ENCODE measurements at places on chromosomes 13 and 19.
A peak's percentile ranks its signal among the peaks of the same experiment; 100 is the strongest.

GRCh38 chr19:36246006-36246481 lies 31.1 kb downstream of the ZNF146 start:
- no peak for DNase-seq

- DNase-seq = no peak
These were observed 607.6 kb downstream of the PCDH17 start for GRCh38 chr13:58238972-58239773.

- no peak for DNase-seq
These were observed 7.6 kb upstream of the NALCN start for GRCh38 chr13:101423872-101424271.

- DNase-seq = no peak
These were observed 95.3 kb downstream of the UFM1 start for GRCh38 chr13:38444904-38445303.

GRCh38 chr13:46679369-46680120 lies 117.4 kb downstream of the ESD start:
- no peak for DNase-seq

GRCh38 chr13:50244713-50245574 lies 229.7 kb downstream of the KCNRG start:
- DNase-seq = no peak

GRCh38 chr19:21126078-21126477 lies 15.8 kb upstream of the ZNF431 start:
- DNase-seq = no peak

- DNase-seq = no peak
These were observed 14.0 kb upstream of the TBC1D4 start for GRCh38 chr13:75495938-75496337.

DNA sequence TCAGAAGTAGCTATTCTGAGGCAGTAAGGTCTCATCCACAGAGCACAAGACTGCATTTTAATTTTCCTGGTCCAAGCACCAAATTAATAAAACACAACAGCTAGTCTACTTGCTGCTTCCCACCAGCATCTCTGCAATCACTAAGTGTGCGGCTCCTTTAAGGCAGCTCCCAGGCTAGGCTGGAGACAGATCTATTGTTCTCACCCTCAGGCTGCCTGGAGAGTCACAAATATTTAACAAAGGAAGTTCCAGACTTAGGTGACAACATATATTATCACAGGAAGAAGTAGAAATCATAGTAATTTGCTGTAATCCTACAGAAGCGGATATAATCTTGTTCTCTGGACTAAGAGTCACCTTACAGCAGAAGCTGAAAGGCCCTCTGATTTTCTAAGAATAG lies 2.2 kb upstream of the EID2 start:
- no peak for DNase-seq

DNA sequence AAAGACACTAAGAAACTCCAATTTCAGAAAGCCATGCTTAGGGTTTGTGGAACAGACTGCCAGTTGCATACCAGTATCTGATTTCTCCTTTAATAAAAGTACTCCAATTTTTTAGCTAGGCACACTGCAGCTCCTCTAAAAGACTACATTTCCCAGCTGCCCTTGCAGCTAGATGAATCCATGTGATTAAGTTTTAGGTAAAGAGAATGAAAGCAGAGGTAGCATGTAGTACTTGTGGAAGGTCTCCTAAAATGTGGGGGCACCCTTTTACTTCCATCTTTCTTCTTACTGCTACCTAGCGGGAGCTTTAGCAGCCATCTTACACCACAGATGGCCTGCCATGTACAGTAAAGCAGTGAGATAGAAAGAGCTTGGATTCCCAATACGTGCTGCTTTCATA lies 33.0 kb upstream of the TSC22D1 start:
- no peak for DNase-seq

DNA sequence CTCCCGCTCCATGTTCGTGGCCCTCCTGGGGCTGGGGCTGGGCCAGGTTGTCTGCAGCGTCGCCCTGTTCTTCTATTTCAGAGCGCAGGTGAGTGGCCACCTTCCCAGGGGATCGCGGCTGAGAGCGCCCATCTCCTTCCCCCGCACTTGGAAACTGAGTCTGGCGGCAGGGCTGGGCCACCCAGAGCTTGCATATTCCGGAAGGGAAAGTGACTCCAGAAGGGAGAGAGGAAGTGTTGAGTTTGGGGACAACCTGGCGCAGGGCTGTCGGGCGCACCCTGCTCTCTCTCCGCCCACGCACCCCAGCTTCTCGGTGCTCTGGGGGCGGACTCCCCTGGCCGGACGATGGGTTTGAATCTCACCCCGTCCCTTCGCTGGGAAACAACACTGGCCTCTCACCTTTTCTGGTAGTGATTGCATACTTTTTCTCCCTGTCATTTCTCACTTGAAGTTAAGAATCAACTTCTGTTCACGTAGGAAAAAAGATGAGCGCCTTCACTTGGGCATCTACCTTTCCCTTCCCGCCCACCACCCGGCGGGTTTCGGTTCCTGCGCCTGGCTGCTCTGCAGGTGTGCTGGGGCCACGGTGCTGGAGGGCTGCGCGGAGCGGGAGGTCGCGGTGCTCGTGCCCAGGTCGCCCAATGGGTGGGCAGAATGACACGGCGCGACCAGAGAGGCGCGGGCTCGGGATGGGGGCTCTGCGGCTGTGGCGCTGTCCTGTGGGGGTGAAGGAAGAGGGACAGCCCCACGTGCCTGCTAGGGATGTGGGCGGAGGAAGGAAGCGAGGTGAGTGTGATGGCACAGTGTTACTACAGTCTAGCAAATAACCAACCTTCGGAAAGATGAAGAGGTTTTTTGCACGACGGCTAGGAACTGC lies 721 bp downstream of the TNFSF11 start:
- no peak for DNase-seq

DNA sequence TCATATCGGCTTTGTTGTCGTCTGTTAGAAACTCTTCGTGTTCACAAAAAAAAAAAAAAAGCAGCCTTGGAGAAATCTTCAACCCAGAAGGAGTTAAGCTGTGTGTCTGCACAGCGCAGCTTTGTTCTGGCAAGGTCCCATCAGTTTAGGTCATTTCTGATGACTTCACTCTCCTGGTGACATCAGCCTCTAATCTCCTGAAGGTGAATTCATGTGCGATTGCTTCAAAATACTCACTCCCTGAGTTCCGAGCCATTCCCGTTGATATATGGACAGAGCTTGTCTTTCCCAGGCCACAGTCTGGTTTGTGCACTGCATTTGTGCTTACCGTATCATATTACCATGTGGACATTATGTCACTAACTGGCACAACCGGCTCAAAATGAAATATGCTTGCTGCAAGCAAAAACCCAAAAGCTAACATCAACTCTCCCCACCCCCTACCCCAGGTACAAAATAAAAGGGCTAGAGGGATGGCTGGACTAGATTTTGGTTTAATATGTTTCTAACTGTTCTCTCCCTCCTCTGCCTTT lies 342.4 kb downstream of the KCNRG start:
- DNase-seq = no peak

DNA sequence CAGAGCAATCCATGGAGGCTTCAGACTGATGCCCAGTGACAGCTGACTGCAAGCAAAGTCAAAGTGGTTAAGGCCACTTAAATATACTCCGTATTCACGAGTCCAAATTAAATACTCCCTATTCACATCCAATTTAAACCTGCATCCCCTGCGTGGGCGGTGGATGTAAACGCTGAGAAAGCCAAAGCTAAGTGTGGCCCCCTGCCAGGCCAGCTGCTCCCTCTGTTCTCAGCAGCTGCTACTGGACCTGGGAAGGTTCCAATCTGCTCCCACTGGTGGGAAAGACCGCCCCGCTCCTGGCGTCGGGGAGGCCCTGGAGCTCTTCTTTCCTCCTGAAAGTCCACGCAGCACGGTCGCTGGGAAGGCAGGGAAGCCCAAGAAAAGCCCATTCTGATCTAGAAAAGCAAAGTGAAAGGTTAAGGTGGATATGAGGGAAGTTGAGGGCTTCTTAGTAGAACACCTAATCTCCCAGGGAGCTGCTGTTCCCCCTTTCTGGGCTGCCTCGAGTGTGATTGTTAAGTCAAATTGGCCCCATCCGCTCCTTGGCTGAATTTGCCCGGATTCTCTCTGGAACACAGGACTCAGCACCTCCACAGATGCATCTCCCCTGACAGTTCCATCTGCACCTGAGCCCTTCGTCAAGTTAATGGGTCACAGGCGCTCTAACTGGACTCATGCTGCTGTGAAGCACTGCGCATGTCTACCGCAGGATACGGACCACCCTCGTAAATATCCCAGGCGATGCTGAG lies 205.5 kb downstream of the USP12 start:
- DNase-seq = no peak

GRCh38 chr19:45468159-45468651 lies 409 bp downstream of the FOSB start:
- DNase-seq = peak; percentile 89

GRCh38 chr19:52522551-52522950 lies 4.9 kb upstream of the ZNF808 start:
- DNase-seq = no peak

DNA sequence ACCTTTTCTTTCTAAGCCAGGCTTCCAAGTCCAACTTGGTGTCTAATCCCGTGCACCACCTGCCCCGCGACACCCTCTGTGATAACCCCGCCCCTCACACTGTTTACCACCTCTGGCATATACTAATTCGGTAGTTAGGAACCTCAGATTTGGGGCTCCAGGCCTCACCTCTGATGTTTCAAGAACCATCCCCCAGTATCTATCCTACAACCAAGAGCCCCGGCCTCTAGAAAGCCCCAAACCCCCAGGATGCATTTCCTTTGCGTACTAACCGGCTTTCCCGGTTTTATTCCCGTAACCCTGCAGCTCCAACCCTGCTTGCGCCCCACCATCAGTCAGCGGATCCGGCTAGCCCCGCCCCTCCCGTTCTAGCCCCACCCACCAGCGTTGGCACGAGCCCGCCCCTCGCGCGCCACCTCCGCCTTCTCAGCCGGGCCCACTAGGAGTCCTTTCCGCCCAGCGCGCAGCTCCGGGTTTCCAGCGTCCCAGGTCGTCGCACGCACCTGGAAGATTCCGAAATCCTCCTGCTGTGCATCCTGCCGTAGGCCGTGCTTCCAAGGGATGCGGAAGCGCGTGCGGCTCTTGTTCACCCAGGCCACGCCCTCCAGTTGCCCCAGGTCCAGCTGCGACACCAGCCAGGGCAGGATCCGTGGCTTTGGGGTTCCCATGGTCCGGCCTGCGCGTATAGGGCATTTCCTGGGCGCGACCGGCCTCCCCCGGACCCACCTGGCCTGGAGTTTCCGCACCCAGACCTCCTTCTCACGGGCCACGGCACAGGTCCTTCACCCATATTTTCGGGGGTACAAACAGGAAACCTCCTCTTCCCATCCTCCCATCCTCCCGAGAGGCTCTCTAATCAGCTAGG lies 1.3 kb downstream of the IRF3 start:
- peak; percentile 95 for DNase-seq

- no peak for DNase-seq
These were observed 989 bp upstream of the SSC5D start for GRCh38 chr19:55486971-55487923.

DNA sequence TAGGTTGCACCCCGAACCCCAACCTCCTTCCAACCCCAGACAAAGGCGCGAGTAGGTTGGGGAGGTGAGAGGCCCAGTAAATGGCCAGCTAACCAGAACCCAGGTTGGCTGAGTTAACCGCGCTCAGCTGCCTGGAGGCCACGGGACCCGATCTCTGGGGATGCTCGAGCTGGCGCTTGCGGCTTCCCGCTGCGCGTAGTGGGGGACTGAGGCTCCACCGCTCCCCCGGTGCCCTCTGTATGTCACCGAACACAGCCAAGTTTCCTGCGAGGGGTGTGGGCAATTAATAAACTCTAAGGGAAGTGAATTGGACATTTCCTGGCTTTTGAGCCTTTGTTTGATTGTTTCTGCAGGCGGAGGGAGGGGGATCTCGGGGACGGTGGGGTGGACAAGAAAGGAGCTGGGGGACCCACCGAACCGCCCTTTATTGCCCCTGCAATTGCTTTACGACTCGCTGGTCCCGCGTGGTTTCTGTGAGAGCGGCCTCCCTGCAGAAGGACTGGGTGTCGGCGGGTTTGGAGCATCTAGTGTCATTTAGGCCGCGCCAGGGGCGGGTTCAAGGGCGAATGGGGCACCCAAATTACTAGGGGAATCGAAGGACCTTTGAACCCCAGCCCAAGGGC lies 3.5 kb upstream of the ZIC5 start:
- DNase-seq = no peak

DNA sequence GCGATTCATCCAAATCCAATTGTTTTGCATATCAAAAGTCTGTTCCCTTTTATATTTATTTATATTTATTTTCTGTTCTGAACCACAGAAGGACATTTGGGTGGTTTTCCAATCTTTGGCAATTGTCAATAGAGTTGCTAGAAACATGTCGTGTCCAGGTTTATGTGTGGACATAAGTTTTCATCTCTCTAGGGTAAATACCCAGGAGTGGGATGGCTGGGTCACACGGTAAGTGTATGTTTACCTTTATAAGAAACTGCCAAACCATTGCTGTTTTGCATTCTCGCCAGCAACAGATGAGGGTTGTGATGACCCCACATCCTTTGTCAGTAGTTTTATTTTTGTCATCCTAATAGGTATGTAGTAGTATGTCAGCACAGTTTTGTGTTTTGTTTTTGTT lies 12.5 kb downstream of the AP1M1 start:
- no peak for DNase-seq

- DNase-seq = no peak
These were observed 66.0 kb downstream of the PCCA start for GRCh38 chr13:100154842-100155416.

- no peak for DNase-seq
These were observed 10.8 kb downstream of the LSM4 start for GRCh38 chr19:18312092-18312534.

DNA sequence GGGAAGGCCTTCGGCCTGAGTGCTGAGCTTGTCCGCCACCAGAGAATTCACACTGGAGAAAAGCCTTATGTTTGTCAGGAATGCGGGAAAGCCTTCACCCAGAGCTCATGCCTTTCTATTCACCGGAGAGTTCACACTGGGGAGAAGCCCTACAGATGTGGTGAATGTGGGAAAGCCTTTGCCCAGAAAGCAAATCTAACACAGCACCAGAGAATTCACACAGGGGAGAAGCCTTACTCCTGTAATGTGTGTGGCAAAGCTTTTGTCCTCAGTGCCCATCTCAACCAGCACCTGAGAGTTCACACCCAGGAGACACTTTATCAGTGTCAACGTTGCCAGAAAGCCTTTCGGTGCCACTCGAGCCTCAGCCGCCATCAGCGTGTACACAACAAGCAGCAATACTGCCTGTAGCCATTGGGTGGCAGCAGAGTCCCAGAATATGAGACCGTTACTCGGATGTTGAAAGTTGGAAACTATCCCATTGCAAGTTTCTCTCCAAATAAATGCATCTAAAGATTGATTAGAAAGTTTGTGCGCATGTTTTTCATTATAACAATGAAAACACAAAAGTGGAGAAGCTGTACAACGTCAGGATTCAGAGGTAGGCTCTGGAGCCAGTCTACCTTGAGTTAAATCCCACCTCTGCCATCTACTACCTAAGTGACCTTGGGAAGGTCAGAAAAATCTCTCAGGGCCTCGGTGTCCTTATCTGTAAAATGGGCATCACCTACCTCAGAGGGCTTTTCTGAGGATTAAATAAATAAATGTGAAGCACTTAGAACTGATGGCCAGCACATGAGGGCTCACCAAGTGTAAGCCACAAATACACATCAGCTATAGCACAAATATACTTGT lies 21.1 kb downstream of the ZNF473 start:
- no peak for DNase-seq

GRCh38 chr13:33611121-33611805 lies 206.7 kb upstream of the RFC3 start:
- DNase-seq = no peak

- no peak for DNase-seq
These were observed 16.0 kb downstream of the CRTC1 start for GRCh38 chr19:18699403-18700054.
